ENCODE measurements at places on chromosomes 6 and 20.

DNA sequence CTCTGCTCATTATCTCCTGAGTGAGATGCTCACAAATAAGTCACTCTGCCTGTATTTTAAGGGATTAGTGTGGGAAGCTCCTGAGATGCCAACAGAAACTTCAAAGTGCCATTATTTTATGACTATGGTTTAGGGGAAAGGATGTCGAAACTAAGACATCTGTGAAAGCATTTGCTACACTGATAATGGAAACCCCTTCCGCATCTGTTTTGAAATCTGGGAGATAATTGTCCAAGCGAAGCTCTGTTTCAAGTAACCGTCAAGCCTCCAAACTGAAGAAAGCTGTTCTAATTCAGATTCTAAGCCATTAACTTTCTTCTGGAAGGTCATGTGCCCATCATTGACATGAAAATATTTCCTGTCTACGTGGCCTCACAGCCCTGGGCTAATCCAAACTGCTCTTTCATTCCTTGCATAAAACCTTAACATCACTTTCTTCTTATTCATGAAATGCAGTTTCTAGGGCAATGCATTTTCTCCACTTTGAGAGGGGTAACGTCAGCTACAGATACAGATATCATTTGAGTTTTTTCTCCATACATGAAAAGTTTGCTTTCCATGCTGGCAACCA lies 932.0 kb downstream of the C6orf118 start:
- DNase-seq = no peak

DNA sequence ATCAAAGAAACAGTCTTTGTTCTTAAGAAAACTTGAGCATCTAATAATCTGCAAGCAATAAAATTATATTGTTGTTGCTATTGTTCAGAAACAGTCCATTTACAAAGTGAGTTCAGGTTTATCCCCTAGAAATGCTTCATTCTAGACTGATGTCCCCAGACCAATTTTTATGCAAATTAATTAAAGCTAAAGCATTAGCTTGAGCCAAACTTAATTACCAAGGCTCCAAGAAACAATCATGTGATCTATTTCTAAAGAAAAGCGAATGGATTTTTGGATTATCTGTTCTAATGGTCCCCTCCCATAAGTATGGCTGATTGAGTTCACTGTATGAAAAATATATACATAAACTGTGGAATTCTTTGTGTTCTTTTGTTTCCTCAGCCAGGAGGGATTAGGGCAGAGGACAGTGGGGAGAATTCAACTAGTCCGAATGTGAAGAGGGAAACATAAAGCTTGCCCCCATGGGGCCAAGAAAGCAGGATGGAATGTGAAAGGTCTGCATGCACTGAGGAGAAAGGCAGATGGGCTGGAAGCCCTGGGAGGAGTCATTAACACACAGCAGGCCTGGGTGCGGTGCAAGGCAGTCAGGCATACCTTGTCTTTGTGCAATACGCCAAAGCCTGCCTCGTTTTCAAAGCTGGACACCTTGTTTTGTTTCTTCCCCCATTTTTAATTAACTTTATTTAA lies 597.1 kb downstream of the KIF16B start:
- no peak for DNase-seq

DNA sequence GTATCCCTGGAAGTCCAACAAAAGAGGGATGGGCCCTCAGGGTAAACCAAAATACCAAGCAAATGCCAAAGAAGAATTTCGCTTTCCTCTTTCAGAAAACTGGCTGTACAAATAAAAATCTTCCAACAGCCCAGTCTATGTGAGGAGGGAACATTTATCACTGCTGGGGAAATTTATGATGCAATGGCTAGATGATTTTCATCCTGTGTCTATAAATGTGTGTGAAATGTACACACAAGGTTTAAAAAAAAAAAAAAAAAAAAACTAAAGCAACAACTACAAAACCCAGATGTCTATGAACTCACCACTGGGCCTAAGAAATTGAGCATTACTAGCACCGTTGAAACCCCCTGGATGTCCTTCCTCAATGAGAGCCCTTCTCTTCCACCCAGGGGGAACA lies 68.7 kb upstream of the SLC4A11 start:
- DNase-seq = no peak

DNA sequence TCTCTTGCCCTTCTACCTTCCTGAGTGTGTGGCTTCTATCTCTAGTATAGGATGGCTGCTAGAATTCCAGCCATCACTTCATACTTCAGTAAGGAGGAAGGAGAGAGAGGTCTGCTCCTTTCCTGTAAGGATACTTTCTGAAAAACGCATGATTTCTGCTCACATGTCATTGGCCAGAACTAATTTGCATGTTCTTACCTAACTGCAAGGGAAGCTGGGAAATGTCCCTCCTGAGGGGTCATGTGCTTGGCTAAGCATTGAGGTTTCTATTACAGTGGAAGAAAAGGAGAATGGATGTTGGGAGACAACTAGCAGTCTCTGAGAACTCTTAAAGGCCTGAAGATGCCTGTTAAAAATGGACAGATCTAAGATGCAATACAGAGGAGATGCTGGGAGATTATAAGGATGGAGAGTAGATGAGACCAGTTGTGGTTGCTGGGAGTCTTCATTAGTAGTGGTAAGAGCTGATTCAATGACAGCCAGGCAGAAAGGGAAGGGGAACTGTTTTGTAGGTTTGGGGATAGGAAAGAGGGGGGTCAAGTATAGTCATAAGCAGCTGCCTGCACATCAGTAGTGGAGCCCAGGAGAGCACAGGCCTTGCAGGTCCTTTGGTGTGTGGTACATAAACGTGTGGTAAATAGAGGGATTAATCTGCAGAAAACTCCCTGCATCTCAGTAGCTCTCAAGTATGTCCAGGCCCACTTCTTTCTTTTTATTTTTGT lies 20.2 kb downstream of the CDS2 start:
- DNase-seq = no peak

- no peak for DNase-seq
Observed at GRCh38 chr20:32282461-32282860, 5.0 kb downstream of the KIF3B start.

DNA sequence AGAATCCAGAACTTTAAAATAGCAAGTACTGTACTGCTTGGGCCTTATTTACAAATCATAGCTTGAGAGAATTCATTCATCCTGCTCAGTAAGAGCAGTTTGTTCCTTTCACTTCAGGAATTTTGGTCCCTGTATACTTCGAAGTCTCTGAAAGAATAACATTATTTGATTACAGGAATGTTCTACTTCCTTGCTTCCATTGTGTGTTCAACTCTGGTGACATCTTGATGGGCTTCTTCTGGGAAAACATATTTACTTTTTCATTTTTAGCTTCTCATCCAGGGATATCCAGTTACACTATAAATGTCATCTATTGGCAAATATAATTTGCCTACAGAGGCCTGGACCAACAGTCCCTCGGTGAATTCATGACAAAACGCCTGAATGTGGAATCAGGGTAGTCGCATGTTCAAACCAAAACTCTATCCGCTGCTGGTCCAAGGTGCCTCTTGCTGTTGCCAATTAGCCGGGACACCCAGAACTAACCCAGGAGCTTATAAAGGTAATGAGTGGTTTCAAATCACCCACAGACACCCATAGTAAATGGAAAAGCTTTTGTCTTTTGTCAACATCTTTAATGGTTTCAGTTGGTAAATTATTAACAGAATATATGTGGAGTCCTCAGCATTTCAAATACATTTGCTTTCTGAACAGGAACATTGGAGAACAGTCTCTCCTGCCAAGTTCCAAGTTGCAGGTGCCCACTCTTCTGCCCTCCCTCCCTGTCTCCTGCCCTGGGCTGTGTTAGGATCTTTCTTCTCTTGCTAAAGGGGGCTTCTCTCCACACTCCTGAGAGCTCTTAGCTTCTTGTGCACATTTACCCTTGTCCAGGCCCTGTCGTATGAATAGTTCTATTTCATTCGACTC lies 162.5 kb upstream of the CITED2 start:
- no peak for DNase-seq

GRCh38 chr20:61186771-61187472 lies 65.1 kb upstream of the CDH4 start:
- DNase-seq = no peak

DNA sequence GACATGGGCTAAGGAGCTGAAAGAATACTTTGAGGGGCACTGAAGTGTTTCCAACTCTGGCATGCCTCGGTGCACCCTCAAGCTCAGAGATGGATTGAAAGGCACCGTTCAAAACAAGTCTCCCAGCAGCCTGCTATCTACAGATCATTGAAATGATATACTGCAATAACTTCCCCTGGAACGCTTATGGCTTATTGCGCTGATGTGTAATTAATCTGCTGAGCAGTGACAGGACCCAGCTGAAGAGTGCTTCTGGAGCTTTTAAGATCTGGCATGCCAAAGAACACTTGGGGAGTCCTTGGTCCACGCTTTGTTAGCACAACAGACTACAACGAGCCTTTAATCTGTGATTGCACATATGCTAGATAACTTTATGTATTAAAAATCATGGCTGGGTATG lies 708.2 kb downstream of the PRKN start:
- DNase-seq = no peak

- DNase-seq = no peak
Observed at GRCh38 chr6:14453712-14454472, 336.3 kb downstream of the CD83 start.

- DNase-seq = no peak
Observed at GRCh38 chr6:130189531-130190397, 33.0 kb downstream of the SAMD3 start.

- no peak for DNase-seq
Observed at GRCh38 chr6:95515975-95516374, 61.4 kb upstream of the MANEA start.

GRCh38 chr6:71889366-71889765 lies 3.0 kb downstream of the RIMS1 start:
- no peak for DNase-seq

GRCh38 chr6:161748535-161749416 lies 474.9 kb upstream of the AGPAT4 start:
- DNase-seq = no peak

GRCh38 chr6:108736002-108736361 lies 112.2 kb upstream of the ARMC2 start:
- DNase-seq = no peak

- DNase-seq = no peak
Observed at GRCh38 chr6:126880964-126881363, 237.5 kb upstream of the RSPO3 start.

DNA sequence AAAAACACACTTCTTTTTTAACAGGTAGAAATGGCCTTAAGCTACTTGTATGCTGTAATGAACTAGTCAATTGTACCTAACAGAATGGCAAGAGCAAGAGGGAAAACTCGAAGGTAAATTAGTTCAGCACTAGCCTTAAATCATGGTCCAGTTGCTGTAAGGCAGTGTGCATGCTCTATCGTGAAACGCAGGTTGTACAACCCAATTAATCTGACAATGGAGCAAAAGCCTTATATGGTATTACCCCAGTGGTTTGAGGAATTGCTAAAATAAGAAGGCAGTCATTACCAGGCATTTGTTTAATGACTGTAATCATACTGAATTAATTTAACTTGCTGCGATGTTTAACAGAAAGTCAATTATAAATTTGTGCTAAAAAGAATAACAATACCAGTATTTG lies 69.3 kb upstream of the SOX4 start:
- DNase-seq = no peak

- DNase-seq = no peak
Observed at GRCh38 chr6:129440691-129441090, 269.3 kb downstream of the ARHGAP18 start.

DNA sequence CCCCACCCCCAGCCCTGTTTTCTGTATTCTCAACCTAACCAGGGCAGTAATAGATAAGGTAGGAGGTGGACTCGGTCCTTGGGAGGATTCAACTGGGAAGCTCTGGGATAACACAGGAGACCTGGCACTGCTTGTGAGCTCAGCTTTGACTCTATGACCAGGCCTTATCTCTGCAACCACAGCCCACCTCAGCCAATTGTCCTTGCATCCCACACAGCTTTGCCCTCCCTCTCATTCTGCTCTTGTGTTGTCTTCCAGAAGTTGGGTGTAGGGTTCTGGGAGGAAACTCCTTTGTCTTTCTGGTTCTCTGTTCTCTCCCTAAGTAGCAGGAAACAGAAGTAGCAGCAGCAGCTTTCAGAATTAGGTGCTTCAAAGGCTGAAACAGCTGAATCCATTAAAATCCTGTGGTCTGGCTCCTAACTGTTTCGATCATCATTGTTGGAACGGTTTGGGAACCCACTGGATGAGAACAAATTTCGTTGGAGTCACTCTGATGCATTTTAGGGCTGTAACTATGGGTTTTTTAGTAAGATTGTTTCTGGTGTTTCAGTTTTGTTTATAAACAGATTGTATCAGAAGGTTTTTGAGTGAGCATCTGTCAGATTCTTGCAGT lies 32.4 kb upstream of the SNX9 start:
- no peak for DNase-seq

GRCh38 chr6:17656092-17656491 lies 50.6 kb downstream of the NUP153 start:
- DNase-seq = no peak

DNA sequence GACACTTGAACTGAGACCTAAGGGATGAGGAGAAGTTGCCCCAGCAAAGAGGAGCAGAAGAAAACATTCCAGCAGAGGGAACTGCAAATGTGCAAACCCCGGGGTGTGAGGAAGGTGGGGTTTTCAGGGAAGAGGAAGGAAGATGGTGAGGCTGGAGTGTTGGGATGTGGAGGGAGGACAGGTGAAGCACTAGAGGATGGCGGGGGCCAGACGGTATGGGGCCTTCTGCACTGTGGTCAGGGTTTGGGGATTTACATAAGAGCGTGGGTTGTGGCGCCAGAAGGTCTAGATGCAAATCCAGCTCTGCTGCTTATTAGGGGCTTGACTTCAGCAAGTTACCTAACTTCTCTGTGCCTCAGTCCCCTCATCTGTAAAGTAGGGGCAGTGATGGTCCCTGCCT lies 16.0 kb downstream of the DLGAP4 start:
- no peak for DNase-seq

DNA sequence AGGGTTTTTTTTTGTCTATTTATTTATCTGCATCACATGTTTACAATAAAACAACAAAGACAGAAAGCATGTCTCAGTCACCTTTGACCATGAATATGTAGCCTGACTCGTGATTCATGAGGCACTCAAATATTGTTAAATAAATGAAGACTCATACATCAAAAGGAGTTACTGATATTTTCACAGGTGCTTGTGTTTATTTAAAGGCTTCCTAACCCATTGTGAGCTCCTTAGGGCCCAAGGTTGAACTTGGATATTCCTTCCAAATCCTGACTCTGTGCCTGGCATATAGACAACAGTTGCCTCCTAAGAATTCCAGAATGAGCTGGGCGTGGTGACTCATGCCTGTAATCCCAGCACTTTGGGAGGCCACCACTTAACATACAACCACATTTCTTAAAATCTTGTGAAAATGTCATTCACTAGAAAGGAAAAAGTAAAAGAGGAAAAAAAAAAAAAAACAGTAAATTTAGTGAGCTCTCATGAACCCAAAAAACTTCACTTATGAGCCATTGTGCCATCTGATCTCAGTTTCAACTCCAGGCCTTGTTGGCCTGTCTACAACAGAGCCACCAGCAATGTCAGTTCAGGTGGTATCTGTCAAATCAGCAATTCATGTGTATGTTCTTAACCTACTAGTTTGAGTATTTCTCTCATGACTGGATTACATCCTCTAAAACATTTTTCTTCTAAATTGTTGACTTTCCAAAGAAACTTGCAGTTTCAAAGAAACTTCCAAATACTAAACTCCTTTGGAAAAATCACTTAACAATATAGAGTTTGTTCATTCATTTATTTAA lies 162.7 kb upstream of the MARCKS start:
- no peak for DNase-seq

GRCh38 chr20:6583134-6583738 lies 184.2 kb upstream of the BMP2 start:
- no peak for DNase-seq

- no peak for DNase-seq
Observed at GRCh38 chr20:48171626-48172356, 386.5 kb upstream of the SULF2 start.

Measured in activated CD8-positive, alpha-beta memory T cell treated with anti-CD3 and anti-CD28 coated beads for 1 hour (primary cell).